CD4-positive, CD25-positive, alpha-beta regulatory T cell (primary cell): ENCODE measurements at places on chromosomes 4 and X. TPM values are rescaled to one million over a fixed set of nuclear protein-coding genes. Genes with fewer than 3 reads are reported as not detected.

Gene KANTR
- total RNA-seq = 14.1 TPM

GRCh38 chr4:7855731-7856130 lies 83.9 kb downstream of the AFAP1 start:
- no peak for DNase-seq
- H3K27ac ChIP-seq = peak overlapping the region; percentile 75
- H3K4me3 ChIP-seq = no peak overlapping the region
- H3K4me1 ChIP-seq = peaks cover 33% of the 10 kb centered on the region

- no peaks in the 10 kb centered on the region for H3K4me1 ChIP-seq
- DNase-seq = no peak
- H3K27me3 ChIP-seq = no peaks in the 10 kb centered on the region
- no peaks in the 10 kb centered on the region for H3K36me3 ChIP-seq
- no peak overlapping the region for H3K27ac ChIP-seq
- no peak overlapping the region for H3K4me3 ChIP-seq
These were observed 72.5 kb downstream of the EVC2 start for GRCh38 chr4:5635826-5636195.

DNA sequence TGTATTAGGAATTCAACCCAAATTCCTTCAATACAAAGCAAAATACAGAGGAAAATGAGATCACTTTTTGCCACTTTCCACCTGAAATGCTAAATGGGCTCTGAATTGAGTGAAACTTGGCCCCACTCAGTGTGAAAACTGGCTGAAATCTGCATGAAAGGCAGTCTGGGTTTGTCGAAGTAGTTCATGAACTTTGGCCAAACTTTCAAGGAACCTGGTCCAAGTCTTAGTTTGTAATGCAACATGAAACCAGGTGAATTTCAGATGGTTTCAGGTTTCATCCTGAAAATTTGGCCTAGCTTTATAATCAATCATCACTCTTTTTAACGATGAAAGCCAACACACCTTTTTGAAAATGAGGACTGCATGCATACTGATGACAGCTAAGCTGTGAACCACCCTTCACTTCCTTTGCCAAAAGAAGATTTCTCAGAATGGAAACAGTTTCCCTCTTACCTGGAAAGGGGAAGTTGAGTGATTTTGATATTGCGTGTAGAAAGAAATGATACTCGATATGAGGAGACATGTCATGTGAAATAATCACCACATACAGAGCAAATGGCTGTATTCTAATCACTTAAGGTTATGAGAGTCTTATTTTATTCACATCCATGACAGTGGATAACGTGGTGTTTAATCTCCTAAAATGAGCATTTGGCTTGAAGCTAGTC lies 209.9 kb upstream of the ETNPPL start:
- H3K36me3 ChIP-seq = no peaks in the 10 kb centered on the region
- peak overlapping the region; percentile 37 for H3K27ac ChIP-seq
- H3K27me3 ChIP-seq = no peaks in the 10 kb centered on the region
- H3K4me1 ChIP-seq = no peaks in the 10 kb centered on the region

GRCh38 chr4:87165892-87166291 lies 54.5 kb downstream of the KLHL8 start:
- H3K27me3 ChIP-seq = no peaks in the 10 kb centered on the region
- H3K4me3 ChIP-seq = no peak overlapping the region
- no peaks in the 10 kb centered on the region for H3K36me3 ChIP-seq
- H3K27ac ChIP-seq = no peak overlapping the region

GRCh38 chr4:120053911-120054310 lies 12.7 kb downstream of the MAD2L1 start:
- no peaks in the 10 kb centered on the region for H3K4me1 ChIP-seq
- no peak for DNase-seq
- no peaks in the 10 kb centered on the region for H3K27me3 ChIP-seq
- H3K4me3 ChIP-seq = no peak overlapping the region
- H3K36me3 ChIP-seq = no peaks in the 10 kb centered on the region

DNA sequence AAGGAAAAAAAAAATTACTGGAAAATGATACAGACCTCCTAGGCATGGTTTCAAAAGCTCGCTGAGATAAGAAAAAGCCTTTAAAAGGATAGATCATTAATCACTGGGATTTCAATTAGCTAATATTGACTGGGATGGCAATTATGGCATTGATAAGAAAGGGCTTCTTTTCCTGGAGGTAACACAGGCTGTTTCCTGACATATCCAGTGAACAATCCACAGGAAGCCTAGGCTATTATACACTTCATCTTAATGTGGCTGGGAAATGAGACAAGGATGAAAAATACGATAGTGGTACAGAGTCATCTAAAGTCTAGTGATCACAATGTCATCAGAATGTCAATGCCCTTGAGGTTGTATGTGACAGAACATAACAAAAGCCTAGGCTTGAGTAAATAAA lies 1579.3 kb downstream of the C4orf33 start:
- H3K27ac ChIP-seq = no peak overlapping the region
- H3K4me1 ChIP-seq = no peaks in the 10 kb centered on the region
- H3K27me3 ChIP-seq = no peaks in the 10 kb centered on the region
- no peaks in the 10 kb centered on the region for H3K36me3 ChIP-seq

DNA sequence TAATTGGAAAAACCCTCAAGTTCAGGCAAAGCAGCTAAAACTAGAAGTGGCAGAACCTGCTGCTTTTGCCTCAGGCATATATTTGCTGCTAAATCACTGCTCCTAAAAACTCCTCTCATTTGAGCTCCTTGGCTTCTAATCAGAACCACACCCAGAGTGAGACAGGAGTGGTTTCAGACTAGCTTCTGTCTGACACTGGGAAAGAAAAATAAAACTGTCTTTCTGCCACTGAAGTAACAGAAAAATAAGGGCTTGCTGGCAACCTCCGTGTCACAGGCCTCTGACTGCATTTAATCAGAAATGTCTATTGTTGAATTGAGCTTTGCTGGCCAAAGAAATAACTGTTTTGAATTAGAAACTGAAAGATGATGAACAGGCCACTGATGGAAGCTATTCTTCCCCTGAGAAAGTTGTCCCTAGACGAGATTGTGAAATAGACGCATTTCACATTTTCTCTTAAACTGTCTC lies 52.1 kb upstream of the RAP2C start:
- H3K4me3 ChIP-seq = no peak overlapping the region
- H3K27me3 ChIP-seq = no peaks in the 10 kb centered on the region
- no peaks in the 10 kb centered on the region for H3K36me3 ChIP-seq
- no peaks in the 10 kb centered on the region for H3K4me1 ChIP-seq

DNA sequence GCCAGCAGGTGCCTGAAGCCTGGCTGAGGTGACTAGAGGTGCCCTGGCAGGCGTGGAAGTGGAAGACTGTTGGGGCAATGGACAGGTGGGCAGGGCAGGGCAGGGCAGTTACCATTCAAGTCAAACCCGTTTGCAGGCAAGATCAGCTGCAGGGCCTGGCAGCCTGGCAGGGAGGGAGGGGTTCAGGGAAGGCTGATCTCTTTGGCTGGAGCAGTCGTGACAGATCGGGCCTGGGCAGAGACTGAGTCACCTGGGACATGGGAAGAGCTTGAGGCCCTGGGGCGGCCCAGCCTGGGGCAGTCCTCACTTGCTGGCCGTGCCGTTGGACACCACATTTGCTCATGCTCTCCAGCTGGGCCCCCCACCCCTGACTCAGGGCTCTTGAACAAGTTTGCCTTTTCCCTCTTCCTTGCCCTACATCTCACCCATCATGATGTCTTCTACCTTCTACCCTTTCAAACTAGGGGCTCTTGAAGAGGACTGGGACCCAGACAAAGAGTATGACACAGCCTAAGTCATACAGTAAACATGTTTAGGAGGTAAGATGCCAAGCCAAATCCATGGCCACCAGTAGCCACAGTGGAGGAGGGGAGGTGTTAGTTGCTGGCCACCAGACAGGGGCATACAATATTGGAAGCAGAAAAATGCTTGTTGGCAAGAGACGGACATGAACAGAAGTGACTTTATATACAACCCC lies 2.0 kb upstream of the ZNF185 start:
- H3K4me1 ChIP-seq = no peaks in the 10 kb centered on the region
- no peak for DNase-seq
- no peak overlapping the region for H3K4me3 ChIP-seq

GRCh38 chr4:3442460-3442958 lies 741 bp downstream of the HGFAC start:
- H3K27me3 ChIP-seq = no peaks in the 10 kb centered on the region
- H3K4me3 ChIP-seq = no peak overlapping the region
- H3K36me3 ChIP-seq = no peaks in the 10 kb centered on the region

Gene AR
- total RNA-seq = 1.4 TPM

GRCh38 chr4:76984127-76984526 lies 34.6 kb downstream of the SEPTIN11 start:
- DNase-seq = no peak
- H3K27ac ChIP-seq = no peak overlapping the region
- peaks cover 38% of the 10 kb centered on the region for H3K4me1 ChIP-seq

Gene MTNR1A
- total RNA-seq = not detected

DNA sequence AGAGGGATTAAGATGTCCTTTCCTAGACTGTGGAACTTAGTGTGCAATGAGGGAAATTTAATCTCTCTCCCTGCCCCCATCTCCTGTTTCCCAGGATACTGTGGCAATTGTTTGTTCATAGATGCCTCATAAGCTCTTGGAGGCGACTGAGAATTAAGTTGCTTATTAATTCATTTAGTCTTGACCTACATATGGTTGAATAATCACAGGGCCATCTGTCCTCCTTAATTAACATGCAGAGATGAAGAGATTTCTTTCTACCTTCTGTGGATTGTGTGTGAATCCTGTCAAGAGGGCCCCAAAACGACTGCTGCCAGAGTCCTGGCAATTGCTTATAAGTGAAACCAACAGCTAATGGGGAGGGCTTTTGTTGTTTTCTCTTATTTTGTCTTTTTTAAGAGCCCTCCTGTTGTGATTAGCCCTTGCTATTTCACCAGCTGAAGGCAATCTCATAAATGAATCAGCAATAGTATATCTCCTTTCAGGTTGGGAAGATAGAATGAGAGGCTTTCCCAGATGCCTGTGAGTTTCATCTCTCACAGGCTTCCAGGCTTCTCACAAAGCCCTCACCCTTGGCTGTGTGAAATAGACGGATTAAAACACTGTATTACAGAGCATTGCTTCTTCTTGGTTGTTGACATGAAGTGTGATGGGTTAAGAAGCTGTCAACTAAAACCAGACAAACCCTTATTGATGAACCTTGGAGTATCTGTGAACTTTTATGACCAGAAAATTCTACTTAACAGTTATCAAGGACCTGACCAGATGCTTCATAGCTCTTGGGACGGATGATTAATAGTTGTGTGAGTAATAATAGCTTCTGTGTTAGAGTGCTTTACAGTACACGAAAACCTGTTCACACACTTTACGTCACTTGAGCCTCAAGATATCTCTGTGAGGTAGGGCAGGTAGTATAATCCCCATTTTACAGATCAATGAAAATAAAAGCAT lies 58.5 kb downstream of the PGRMC2 start:
- H3K4me3 ChIP-seq = no peak overlapping the region
- no peak for DNase-seq
- H3K27ac ChIP-seq = no peak overlapping the region
- H3K27me3 ChIP-seq = no peaks in the 10 kb centered on the region
- H3K36me3 ChIP-seq = no peaks in the 10 kb centered on the region

- no peak for DNase-seq
- H3K27me3 ChIP-seq = no peaks in the 10 kb centered on the region
- H3K36me3 ChIP-seq = peaks cover 13% of the 10 kb centered on the region
- peaks cover 4% of the 10 kb centered on the region for H3K4me1 ChIP-seq
- no peak overlapping the region for H3K27ac ChIP-seq
These were observed 19.0 kb upstream of the IRAK1 start for GRCh38 chrX:154038656-154039055.

- peaks cover 24% of the 10 kb centered on the region for H3K4me1 ChIP-seq
- H3K27me3 ChIP-seq = no peaks in the 10 kb centered on the region
- H3K36me3 ChIP-seq = no peaks in the 10 kb centered on the region
- H3K27ac ChIP-seq = no peak overlapping the region
These were observed 5.7 kb downstream of the FAM120C start for GRCh38 chrX:54177306-54177705.

Gene ADGRA3
- 2.1 TPM for total RNA-seq

Gene TMEM150C
- not detected for total RNA-seq

- no peaks in the 10 kb centered on the region for H3K27me3 ChIP-seq
- H3K36me3 ChIP-seq = no peaks in the 10 kb centered on the region
- no peaks in the 10 kb centered on the region for H3K4me1 ChIP-seq
- no peak overlapping the region for H3K27ac ChIP-seq
These were observed 33.2 kb downstream of the PPARGC1A start for GRCh38 chr4:23856630-23857029.

GRCh38 chr4:105288121-105288520 lies 141.4 kb downstream of the TET2 start:
- no peak overlapping the region for H3K27ac ChIP-seq
- H3K36me3 ChIP-seq = no peaks in the 10 kb centered on the region
- no peaks in the 10 kb centered on the region for H3K27me3 ChIP-seq

DNA sequence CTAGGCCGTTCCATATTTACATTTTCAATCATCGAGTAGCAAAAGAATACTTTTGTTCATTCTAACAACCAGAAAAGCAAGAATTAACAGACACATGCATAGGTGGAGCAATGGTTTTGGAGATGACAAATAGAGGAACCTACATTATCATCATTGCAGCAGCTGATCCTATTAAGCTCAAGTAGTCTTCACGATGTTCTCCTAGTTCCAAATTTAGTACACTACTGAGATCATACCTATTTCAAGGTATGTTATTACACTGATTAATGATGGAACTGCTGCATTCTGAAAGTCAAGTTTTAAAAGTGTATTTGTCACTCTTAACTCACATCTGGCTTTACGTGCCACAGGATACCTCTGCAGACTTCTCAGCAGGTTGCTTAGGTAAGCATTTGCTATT lies 87.4 kb downstream of the ADGRA3 start:
- no peak overlapping the region for H3K27ac ChIP-seq
- H3K36me3 ChIP-seq = no peaks in the 10 kb centered on the region
- no peaks in the 10 kb centered on the region for H3K4me1 ChIP-seq
- no peak overlapping the region for H3K4me3 ChIP-seq
- H3K27me3 ChIP-seq = no peaks in the 10 kb centered on the region

GRCh38 chrX:30967516-30967915 lies 78.5 kb upstream of the TAB3 start:
- H3K27ac ChIP-seq = no peak overlapping the region
- no peak for DNase-seq
- no peaks in the 10 kb centered on the region for H3K36me3 ChIP-seq
- no peaks in the 10 kb centered on the region for H3K27me3 ChIP-seq
- no peak overlapping the region for H3K4me3 ChIP-seq

Gene FREM3
- 0.25 TPM for total RNA-seq

- no peak overlapping the region for H3K4me3 ChIP-seq
- H3K4me1 ChIP-seq = no peaks in the 10 kb centered on the region
- no peaks in the 10 kb centered on the region for H3K27me3 ChIP-seq
- no peaks in the 10 kb centered on the region for H3K36me3 ChIP-seq
- DNase-seq = no peak
These were observed 332.5 kb downstream of the C4orf33 start for GRCh38 chr4:129428454-129428853.

GRCh38 chr4:6504900-6505496 lies 32.6 kb upstream of the PPP2R2C start:
- H3K36me3 ChIP-seq = no peaks in the 10 kb centered on the region
- H3K27me3 ChIP-seq = no peaks in the 10 kb centered on the region
- no peak overlapping the region for H3K4me3 ChIP-seq

DNA sequence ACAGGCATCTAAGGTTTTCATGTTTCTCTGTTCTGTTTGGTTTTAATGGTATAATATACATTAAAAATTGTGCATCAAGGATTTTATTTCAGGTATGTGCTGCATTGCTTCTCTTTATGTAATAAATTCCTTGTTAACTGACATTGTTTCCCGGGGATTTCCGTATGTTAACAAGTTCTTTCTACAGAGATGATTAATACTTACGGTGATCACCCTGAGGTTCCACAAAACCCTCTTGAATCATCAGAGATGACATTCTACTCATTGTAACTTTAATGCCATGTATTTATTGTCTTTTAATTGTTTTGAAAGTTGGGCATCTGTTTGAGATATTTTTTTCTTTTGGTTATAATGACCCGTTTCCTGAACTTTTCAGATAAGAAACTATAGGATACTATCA lies 37.5 kb downstream of the ARHGAP10 start:
- no peaks in the 10 kb centered on the region for H3K4me1 ChIP-seq
- H3K27ac ChIP-seq = no peak overlapping the region
- DNase-seq = no peak
- H3K4me3 ChIP-seq = no peak overlapping the region
